ENCODE measurements at places on chromosomes 5 and 9.
A peak's percentile ranks its signal among the peaks of the same experiment; 100 is the strongest.

DNA sequence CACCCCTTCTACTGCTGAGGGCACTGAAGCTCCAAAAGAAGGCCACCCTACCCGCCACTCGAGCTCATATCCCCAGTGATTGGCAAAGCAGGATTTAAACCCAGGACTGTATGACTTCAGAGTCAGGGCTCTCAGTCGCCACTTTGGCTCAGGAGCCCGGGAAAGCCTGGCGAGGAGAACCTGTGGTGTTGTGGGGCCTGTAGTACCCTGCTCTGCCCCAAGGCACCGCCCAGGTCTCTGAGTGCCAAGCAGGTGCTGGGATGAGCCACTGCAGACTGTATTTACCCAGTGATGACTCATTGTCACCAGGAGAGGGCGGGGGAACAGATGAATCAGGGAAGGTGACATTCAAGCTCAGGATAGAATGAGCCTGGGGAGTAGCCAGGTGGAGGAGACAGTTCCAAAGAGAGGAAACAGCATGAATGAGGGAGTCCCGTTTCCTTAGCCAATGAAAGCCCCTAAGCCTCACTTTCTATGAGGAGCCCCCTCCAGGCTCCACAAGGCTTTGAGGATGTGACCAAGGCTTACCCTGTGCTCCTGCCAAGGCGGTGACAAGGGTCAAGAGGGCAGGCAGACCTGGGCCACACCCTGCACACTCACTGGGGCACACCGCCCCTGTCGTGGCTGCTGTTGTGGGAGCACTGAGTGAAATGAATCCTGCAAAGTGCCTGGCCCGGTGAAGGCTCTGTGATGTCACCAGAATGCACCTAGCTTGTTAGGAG is 17.8 kb upstream of the DPM2 start:
- DNase-seq = peak; percentile 60

GRCh38 chr5:103525361-103525760 is 37.2 kb downstream of the NUDT12 start:
- no peak for DNase-seq

DNA sequence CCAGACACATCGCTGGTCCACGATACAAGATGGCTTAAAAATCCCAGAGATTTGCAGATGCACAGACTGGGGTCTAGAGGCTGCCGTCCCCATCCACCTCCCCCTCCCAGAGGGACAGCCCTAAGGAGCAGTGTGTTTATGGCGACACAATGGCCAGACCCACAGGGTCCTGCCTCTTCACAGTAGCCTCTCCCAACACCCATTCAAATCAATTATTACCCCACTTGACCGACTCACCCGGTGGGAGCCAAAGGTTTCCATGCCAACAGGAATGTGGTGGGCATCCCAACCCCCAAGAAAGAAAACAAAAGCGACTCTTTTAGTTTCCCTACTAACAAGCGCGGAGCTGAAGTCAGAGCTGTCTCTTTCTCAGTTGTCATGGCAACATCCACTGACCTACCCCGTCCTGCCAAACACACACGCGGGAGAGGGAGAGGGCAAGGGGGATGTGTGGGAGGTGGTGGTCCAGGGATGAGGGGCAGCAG is 209.0 kb downstream of the TTLL11 start:
- no peak for DNase-seq

DNA sequence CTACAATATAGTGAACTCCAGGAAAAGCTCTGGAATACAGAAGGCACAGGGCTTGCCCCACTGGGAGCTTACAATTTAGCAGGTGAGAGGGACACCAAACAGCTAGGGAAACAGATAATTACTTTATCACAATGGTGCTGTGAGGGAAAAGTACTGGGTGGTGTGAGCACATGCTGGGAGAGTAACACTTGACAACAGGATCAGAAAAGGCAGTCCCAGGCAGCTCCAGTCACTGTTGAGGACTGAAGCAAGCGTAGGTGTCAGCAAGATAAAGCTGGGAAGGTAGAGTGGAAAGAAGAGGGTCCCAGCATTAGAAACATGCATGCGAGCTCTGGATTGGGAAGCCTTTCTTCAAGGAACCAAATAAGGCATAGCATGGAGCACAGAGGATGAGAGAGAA is 296.0 kb downstream of the ATPSCKMT start:
- DNase-seq = no peak

- no peak for DNase-seq
Observed at GRCh38 chr5:156474251-156474650, 147.3 kb downstream of the SGCD start.

- no peak for DNase-seq
Observed at GRCh38 chr5:101664071-101664791, 631.9 kb downstream of the SLCO4C1 start.

- peak; percentile 39 for DNase-seq
Observed at GRCh38 chr5:74310386-74310785, 330.1 kb downstream of the ENC1 start.

DNA sequence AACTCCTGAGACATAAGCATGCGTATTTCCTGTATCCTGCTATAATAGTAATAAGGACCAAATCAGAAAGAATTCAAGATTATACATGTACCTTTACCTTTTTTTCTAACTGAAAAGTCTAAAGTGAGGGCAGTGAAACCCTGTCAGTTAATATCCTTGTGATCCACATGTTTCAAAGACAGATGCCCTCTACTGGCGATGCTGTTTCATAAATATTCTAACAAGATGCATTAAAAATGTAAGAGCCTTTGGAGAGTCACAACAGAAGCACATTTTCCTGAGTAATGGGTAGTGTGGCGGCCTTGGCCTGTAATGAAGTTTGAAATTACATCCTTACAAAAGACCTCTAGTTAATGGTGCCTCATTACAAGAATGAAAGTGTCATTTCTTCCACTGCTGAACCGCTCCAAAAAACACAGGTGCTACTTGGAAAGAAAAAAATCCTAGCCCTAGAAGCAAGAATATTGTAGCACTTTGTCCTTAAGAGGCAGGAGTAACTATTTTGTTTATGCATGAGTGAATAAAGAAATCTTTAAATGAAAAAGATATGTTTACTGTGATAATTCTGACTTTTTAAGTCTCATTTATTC is 232.6 kb downstream of the EPB41L4A start:
- peak; percentile 69 for DNase-seq

DNA sequence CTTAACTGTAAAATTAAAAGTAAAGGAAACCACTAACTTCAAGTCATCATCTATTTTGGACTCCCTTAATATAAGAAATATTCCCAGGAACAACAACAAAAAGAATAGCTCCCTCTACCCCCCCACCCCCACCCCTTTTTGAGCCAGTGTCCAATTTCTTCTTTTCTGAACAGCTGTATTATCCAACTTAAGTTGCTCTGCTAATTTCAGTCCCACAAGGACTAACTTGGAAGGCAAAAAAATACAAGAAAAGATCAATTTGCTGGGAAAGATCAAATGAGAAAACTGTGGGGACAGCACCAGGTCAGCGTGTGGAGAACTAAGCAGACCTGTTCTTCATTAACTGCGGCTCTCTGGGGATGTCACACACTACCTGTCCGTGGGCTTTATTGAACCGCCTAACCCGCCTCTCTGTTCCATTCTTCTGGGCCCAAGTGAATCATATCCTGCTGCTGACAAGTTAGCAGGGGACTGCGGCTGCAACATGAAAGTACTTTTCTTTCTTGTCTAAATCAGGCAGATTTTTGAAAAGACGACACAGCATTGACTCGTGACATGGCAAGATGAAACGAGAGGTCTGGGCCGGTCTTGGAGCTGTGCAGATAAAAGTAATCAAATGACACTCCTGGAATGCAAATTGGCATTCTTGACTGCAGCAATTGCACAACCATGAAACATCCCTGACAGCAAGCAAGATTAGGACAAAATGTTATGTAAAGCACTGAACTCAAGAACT is 2.7 kb downstream of the BNC2 start:
- peak; percentile 67 for DNase-seq

GRCh38 chr5:150644514-150644913 is 4.1 kb downstream of the SYNPO start:
- DNase-seq = peak; percentile 40

DNA sequence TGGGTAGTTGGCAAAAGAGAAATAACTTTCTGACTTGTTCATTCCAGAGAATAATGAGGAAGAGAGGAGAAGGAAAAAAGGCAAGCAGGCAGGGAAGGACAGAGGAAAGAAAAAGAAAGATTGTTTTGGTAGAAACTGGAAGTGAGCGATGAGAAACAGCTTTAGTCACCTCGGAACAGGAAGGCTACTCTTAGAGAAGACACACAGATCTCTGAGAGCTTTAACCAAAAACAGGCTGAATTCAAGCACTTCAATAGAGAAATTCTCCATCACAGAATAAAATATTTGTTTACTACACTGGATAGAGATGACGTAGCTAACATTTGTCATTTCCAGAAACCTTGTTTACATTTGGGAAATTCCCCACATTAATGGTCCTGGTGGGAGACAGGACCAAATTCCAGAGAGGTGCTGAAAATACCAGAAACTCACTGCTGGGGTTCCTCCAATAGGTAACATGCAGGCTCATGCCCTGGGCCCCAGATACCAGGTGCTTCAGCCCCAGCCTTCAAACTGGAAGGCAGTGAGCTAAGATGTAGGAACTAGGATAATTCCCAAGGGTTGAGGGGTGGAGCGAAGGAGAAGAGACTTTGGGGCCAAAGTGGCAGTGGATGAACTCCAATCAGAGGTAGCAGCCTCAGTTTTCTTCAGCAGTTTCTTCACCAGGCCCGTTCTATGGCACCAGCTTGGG is 227.7 kb upstream of the GRAMD2B start:
- no peak for DNase-seq

DNA sequence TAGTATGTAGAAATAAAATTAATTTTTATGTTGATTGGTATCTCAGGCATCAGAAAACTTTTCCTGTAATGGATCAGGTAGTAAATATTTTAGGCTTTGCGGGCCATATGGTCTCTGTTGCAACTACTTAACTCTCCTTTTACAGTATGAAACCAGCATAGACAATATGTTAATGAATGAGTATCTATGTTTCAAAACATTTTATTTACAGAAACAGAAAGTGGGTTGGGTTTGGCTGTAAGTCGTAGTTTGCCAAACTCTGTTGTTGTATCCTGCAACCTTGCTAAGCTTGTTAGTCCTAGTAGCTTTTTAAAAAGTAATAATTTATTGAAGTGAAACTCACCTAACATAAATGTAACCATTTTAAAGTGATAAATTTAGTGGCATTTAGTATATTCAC is 132.1 kb downstream of the NR3C1 start:
- DNase-seq = no peak

DNA sequence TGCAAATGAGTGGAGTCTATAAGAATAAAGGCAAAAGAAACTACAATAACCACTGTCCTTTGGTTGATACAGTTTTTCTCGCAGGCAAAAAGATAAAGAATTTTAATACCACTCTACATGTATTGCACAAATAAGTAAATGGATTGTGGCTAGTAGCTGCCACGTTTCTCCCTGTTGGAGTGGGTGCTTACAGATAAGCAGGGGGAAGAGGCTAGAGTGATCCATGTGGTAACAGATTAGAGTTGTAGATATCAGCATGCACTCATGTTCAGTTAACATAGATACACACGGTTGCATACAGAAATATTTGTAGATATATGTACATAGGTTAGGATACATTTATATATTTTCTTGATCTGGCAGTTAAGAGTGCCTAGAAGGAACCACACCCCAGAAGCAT is 179.5 kb downstream of the ARHGEF28 start:
- no peak for DNase-seq

DNA sequence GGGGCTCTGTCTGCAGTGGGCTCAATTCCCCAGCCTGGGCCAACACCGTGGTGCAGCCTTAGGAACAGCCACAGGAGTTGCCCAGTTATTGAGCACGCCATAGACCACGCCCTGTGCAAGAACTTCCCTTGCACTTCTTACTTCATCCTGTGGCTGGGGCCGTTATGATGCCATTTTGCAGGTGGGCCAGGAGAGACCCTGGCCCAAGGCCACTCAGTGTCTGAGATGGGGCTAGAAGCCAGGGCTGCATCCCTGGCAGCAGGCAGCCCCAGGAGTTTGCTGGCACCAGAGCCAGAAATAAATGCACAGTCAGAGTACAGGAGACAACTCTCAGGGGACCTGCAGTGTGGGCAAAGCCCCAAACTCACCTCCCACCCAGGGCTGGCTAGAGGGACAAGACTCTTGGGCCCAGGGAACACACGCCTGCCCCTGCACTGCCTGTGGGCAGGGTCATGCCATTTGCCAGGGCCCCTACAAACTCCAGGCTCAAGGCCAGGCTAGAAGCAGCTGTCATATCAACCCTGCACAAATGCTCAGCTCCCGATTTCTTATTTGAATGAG is 6.7 kb downstream of the CORO2A start:
- no peak for DNase-seq

DNA sequence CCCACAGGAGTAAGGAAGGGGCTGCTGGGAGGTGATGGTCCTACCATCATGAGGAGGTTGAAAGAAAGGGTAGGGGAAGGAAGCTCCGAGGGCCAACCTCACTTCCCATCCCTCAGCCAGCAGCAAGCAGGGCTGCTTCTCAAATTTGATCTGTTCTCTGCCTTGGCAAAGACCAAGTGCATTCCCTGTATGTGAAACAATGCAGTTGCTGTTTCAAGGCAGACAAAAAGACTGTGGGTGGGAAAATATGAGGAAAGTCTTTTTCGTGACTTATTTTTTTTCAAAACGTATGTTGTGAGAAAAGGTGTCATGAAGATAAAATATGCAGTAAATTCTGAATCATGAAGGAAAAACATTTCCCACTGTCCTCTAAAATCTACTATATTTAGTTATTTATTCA is 165.9 kb downstream of the ARSB start:
- no peak for DNase-seq

DNA sequence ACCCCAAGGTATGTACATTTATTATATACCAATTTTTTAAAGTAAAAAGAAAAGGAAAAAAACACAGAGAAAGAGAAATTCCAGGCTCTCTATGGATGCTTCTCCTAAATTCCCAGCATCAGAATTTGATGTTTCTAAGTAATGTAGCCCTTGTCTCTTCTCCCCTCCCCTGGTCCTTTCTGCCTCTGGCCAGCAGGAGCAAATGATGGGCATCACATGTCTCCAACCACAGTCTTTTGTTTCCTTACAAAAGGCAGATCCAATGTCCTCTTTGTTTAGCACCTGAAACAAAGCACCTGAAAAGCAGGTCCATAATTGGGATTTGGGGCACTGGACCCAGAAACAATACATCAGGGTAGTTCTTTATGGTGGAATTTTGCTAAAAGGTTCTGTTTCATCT is 50.4 kb upstream of the APC start:
- no peak for DNase-seq

GRCh38 chr5:150163547-150164059 is 3.0 kb upstream of the CDX1 start:
- no peak for DNase-seq

DNA sequence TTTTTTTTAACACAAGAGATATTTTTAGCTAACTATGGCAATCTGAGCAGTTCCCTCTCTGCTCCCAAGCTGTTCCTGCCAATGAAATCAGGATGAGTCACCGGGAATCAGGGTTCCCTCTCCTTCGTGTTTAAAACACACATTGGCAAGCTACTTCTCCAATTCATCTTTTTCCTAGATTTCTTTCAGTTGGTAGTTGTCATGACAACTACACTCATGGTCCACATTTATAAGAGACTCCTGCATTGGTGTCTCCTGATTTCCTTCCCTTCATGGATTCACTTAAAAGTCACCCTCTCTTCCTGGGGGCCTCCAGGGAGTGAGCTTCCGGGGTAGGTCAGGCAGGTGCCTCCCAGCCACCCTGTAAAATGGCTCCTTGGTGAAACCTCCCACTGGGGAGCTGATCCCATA is 72.3 kb upstream of the NIPAL4 start:
- peak; percentile 81 for DNase-seq
